CD4-positive, alpha-beta memory T cell (primary cell): ENCODE measurements at places on chromosomes 3 and 15.

- no peaks in the 10 kb centered on the region for H3K27me3 ChIP-seq
- DNase-seq = no peak
- no peaks in the 10 kb centered on the region for H3K4me1 ChIP-seq
Measured at GRCh38 chr15:78402061-78402610, 35.9 kb upstream of the IREB2 start.

- H3K27ac ChIP-seq = no peak overlapping the region
- H3K4me3 ChIP-seq = no peak overlapping the region
- no peaks in the 10 kb centered on the region for H3K36me3 ChIP-seq
- H3K27me3 ChIP-seq = peaks cover 3% of the 10 kb centered on the region
- H3K4me1 ChIP-seq = no peaks in the 10 kb centered on the region
Measured at GRCh38 chr3:120469882-120470301, 19.1 kb upstream of the FSTL1 start.

GRCh38 chr3:197019535-197019934 is 10.1 kb downstream of the MELTF start:
- no peak overlapping the region for H3K4me3 ChIP-seq
- no peak for DNase-seq
- no peak overlapping the region for H3K27ac ChIP-seq
- H3K4me1 ChIP-seq = no peaks in the 10 kb centered on the region

GRCh38 chr15:40511093-40511471 is 40.3 kb downstream of the CHST14 start:
- no peak overlapping the region for H3K27ac ChIP-seq
- H3K27me3 ChIP-seq = peaks cover 31% of the 10 kb centered on the region
- peak; percentile 46 for DNase-seq
- peak overlapping the region; percentile 24 for H3K4me3 ChIP-seq
- H3K36me3 ChIP-seq = no peaks in the 10 kb centered on the region

DNA sequence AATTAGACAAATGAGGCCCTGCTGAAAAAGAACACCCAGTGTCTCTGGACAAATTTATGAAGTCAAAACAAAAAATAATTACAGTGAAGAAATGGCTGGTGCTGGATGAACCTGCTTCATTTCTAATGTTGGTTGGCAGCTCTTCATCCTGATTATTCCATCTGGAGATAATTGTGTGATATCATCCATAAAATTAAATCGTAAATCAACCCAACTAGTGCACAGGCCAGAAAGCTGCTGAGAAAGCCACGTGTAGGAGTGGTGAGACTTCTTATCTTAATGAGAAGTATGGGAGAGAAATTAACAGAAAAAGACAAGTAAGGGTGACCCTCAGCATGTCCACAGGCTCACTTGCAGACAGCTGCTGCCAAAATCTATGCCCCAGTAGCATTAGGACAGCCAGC is 465.2 kb upstream of the TGFBR2 start:
- H3K36me3 ChIP-seq = no peaks in the 10 kb centered on the region
- no peaks in the 10 kb centered on the region for H3K27me3 ChIP-seq
- H3K4me1 ChIP-seq = no peaks in the 10 kb centered on the region
- no peak overlapping the region for H3K4me3 ChIP-seq
- no peak overlapping the region for H3K27ac ChIP-seq
- no peak for DNase-seq

GRCh38 chr15:69289342-69290146 is 9.2 kb upstream of the PAQR5 start:
- no peaks in the 10 kb centered on the region for H3K36me3 ChIP-seq
- DNase-seq = no peak
- no peaks in the 10 kb centered on the region for H3K4me1 ChIP-seq
- H3K27ac ChIP-seq = no peak overlapping the region
- H3K4me3 ChIP-seq = no peak overlapping the region

DNA sequence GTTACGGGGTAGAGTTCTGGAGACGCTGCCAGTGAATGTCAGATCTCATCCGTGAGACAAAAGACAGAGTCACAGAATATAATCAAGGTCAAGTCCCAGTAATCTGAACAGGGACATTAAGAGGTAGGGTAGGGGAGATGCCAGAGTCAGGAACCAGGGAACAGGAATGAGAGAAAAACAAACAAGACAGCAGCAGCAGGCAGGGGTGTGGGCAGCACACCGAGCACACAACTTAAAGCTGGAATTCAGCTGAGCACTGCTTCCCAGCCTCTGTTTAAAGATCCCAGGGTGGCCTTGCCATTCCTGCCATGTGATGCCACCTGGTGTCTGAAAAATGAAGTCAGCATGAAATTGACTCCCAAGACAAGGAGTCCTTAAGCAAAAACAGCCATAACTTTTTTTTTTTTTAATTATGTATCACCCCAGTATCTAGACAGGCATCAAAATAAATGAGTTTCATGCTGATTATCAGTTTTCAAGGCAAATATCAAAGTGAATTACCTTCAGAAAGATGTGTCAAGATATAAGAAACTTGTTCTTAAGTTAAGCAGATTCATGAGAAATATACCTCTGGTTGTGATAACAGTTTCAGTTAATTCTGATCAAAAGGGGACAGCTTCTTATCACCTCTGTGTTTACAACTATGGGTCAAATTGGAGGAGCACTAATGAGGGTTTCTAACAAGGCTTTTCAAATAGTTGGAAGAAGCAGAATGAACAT is 203.7 kb downstream of the SLC9A9 start:
- no peak overlapping the region for H3K27ac ChIP-seq
- DNase-seq = no peak

- H3K27me3 ChIP-seq = no peaks in the 10 kb centered on the region
- no peak overlapping the region for H3K27ac ChIP-seq
- no peak overlapping the region for H3K4me3 ChIP-seq
- no peaks in the 10 kb centered on the region for H3K4me1 ChIP-seq
- DNase-seq = no peak
- no peaks in the 10 kb centered on the region for H3K36me3 ChIP-seq
Measured at GRCh38 chr3:25294169-25294805, 133.8 kb upstream of the RARB start.
